ENCODE measurements at places on chromosomes 13 and 19.

GRCh38 chr13:99809926-99810325, 161.6 kb downstream of the ZIC5 start:
- no peak for DNase-seq

DNA sequence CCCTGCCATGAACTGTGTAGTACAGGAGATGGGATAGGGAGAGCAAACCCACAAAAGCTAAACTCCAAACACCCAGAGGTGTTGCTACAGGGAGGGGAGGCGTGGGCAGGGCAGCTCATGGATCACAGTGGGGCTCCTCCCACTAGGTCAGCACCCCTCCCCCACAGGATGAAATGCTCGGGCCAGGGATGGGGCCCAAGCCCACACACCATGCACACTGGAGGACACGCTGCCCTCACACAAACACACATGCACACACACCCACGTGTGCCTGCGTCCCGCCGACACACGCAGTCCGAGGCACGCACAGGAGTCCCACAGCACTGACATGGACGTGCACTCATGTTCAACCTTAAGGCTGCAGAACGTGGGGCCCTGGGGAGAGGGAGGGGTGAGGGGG, 6.0 kb upstream of the CCNP start:
- DNase-seq, result no peak

DNA sequence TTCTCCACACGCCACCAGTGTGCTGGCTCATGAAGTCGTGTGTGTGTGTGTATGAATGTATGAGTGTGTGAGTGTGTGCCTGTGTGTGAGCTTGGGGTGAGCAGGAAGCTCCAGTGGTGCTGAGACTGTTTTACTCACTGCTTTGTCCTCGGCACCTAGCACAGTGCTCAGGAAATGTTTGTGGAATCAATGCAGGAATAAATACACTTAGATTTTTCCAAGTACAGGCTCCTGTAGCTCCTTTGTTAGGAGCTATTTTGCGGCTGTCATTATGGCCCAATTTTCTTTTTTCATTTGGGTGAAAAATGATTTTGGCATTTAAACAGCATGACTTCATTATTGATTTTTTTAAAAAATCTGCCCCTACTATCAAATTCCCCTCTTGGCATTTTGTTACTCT, 193.5 kb upstream of the KL start:
- peak; percentile 42 for DNase-seq

DNA sequence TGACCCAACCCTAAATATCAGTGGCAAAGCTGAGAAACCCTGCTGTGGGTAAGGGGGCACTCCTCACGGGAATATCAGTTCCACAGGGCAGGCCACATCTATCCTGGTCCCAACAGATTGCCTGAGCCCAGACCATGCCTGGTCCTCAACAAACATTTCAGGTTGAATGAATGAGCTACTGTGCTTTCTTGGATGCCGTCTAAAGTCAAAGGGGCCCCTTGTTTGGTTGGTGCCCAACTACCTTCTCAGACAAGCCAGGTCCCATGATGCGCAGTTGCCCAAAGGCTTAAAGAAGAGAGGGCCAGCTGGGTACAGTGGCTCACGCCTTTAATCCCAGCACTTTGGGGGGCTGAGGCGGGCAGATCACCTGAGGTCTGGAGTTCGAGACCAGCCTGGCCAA, 2.4 kb downstream of the DPP9 start:
- no peak for DNase-seq

DNA sequence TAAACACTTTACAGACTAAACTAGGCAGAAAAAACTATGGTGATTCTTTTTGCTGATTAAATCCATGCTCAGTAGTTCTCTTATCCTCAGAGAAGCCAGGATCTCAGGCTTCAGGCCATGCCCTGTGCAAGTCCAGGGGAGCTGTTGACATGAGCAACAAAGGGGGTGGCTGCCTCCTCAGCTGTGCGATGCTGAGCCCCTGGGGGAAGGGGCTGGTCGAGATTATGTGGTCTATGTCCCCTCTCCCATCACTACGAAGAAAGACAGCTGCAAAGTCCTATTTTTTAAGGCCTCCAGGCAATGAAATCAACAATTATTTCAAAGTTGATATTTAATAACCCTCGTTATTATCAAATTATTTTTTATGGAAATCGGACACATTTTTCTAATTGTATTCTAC, 37.0 kb downstream of the IRS2 start:
- no peak for DNase-seq

DNA sequence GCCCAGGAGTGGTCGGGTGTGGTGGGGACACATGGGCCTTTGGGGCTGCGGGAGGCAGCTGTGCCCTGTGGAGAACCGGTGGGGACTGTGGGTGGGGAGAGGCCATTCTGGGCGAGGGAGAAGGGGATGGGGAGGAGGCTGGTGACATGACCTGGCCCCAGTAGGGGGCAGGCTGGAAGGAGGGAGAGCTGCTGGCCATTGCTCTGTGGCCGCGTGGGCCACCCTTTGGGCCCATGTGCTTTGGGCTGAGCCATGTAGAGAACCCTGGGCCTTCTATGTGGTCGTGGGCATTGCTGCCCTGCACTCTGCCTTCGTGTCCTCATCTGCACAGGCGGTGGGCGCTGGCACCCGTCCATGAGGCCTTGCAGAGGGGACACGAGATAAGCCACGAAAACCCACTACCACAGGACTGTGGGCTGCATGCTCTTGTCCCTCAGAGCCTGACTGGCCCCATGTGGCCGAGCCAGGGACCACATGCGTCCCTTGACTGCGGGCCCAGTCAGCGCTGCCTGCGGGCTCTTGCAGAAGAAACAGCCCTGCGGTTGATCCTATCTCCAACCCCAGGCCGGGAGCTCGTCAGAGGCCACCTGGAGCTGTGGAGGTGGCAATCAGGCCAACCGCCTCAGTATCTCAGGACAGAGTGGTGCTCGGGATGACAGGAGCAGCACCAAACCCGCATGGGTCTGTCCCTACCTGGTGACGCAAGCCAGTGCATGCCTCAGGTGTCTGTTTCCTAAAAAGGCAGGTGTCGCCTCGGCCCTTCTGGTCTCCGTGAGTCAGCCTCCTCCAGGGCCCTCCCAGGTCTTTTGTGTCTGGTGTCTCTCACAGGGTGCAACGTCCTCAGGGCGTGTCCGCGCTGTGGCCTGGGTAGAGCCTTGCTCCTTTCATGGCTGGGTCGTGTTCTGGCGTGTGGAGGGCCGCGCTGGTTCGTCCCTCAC, 14.3 kb downstream of the FZR1 start:
- DNase-seq, result no peak

DNA sequence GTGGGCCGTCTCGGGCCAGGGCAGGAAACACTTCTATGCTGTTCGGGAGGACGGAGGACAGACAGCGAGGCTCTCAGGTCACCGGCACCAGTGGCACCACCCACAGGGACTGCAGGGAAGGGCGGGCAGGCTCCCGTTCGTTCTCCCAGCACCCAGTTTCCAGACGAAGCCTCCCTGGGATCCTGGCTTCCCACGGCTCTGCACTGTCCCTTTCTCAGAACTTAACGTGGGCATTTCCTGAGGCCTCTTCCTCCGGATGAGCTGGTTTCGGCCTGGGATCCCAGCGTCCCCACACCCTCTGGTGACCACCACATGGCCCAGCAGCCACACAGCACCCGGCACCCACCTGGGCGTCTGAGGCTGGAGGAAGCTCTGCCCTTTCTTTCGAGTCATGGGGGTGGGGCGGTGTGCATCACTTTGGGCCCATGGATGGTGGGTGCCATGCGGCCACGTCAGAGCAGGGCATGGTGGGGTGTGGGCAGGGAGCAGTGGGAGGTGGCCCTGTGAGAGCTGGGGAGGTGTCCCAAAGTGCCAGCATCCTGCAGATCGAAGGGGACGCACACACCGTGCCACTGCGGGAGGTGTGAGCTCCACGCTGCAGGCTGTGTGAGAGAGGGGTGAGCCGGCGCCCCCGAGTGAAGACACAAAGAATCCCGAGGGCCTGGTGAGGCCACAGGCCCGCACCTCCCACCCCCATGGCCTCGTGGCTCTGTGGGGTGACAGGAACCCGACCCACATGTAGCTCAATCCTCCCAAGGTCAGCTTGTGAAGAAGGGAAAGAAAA, 38.7 kb upstream of the GRTP1 start:
- no peak for DNase-seq

- DNase-seq, result no peak
Observed at GRCh38 chr13:85074543-85075313, 724.5 kb downstream of the SLITRK6 start.

GRCh38 chr13:27283906-27284493, 13.4 kb downstream of the RASL11A start:
- DNase-seq, result no peak

DNA sequence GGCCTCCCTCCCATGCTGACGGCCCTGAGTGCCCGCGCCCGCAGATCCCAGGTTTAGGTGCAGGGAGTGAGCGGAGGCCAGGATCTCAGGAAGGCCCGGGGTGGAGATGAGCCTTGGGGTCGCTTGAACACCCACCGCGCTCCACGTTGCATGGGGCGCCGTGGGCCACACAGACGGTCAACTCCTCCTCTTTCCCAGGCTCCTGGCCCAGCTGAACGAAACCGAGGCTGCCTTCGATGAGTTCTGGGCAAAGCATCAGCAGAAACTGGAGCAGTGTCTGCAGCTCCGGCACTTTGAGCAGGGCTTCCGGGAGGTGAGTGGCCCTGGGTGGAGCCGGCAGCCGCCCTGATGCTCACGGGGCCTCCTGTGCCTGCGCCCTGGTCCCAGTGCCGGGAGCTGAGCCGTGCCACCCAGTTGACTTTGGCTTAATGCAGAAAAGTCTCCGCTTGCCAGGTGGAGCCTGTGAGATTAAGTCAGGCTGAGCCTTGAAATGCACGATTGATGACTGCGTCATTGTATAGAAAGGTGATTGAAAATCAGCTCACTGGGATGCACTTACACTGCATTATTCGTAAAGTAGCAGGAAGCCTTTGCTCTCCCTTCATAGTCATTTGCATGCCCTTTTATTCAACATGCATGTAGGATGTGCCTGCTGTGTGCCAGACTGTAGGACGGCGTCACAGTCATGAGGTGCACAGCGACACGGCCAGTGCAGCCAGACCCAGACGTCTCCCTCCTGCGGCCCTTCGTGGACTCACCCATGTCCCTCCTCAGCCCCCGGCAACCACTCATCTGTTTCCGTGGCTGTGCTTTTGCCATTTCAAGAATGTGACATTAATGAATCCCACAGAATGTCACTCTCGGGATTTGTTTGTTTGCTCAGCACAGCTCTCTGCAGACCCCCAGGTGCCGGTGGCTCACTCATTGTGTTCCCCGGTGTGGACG, 35.5 kb upstream of the F7 start:
- DNase-seq, result no peak

GRCh38 chr13:51663973-51664957, 80.0 kb downstream of the WDFY2 start:
- DNase-seq, result peak; percentile 25

- no peak for DNase-seq
Observed at GRCh38 chr19:17423429-17424208, 3.8 kb downstream of the MVB12A start.

GRCh38 chr19:40641281-40641680, 40.1 kb downstream of the LTBP4 start:
- no peak for DNase-seq

DNA sequence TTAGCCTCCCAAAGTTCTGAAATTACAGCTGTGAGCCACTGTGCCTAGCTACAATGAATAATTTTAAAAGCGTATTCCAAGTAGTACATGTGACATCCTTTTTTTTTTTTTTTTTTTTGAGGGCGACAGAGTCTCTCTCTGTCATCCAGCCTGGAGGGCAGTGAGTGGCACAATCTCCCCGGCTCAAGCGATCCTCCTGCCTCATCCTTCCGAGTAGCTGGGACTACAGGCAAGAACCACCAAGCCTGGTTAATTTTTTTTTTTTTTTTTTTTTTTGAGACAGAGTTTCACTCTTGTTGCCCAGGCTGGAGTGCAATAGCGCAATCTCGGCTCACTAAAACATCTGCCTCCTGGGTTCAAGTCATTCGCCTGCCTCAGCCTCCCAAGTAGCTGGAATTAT, 3.8 kb upstream of the PRR12 start:
- no peak for DNase-seq

- no peak for DNase-seq
Observed at GRCh38 chr19:3625996-3626472, 556 bp downstream of the CACTIN start.

Data from NCI-H2171 treated with DMSO at 0.1 percent for 48 hours (cell line).